ENCODE measurements at places on chromosomes 1 and 21.

- DNase-seq, result peak; percentile 28
These were observed 108.7 kb downstream of the TSEN15 start for GRCh38 chr1:184160236-184160635.

DNA sequence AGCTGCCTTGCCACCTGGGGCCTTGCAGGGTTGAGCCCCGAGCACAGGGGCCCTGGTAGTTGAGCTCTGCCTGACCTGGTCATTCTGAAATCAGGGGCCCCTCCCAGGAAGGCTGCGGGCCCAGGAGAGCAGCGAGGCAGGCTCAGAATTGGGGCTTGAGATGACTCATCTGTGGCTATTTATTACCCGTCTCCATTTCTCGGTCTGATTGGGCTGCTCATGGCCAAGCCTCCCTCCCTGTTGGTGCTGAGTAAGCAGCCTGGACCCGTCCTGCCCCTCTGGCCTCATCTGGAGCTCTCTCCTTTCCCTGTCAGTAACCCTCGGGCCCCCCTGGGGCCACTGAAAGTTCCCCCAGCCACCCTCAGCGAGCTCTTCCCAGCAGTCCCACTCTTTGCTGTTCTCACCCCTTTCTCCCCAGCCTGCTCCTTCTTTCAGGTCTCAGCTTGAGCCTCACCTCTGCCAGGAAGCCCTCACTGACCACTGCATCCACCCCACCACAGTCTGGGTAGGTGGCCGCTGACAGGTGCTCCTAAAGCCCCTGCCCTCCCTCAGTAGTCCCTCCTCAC is 11.0 kb upstream of the TNFRSF8 start:
- DNase-seq, result no peak

GRCh38 chr1:245353915-245354775 is 199.4 kb downstream of the KIF26B start:
- DNase-seq, result no peak

- DNase-seq, result peak; percentile 56
These were observed 483 bp downstream of the UBQLN4 start for GRCh38 chr1:156052862-156053767.

DNA sequence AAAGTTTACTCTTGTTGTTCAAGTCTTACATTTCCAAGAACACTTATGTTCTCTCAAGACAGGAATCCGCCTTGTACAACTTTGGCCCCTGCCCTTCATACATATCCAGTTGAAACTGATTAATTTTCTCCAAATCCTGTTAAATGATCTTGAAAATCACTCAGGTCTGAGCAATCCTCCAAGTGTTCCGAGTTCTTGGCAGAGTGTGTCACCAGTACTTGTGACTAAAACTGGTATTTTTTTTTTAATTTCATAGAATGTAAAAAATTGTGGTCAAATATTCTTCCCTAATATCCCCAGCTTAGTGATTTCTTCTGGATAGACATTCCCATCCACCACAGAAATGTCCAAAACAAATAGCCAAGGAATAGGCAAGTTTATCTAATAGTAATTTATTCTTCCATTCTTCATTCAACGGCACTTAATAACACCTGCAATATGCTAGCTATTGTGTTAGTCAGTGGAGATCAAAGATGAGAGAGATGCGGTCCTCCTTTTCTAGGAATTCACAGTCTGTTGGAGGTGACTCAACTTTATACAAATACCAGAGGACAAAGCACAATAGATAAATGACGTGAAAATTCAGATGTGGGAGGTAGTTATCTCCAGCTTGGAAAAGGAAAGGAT is 71.4 kb downstream of the DIRAS3 start:
- no peak for DNase-seq

- DNase-seq, result no peak
These were observed 4.0 kb upstream of the PLEKHM2 start for GRCh38 chr1:15680131-15680530.
